SHP77 treated with DMSO at 0.1 percent for 48 hours (cell line): ENCODE measurements at places on chromosomes 5 and 9.

- no peak for DNase-seq
These were observed 90.0 kb upstream of the CTSL start for GRCh38 chr9:87635656-87636501.

DNA sequence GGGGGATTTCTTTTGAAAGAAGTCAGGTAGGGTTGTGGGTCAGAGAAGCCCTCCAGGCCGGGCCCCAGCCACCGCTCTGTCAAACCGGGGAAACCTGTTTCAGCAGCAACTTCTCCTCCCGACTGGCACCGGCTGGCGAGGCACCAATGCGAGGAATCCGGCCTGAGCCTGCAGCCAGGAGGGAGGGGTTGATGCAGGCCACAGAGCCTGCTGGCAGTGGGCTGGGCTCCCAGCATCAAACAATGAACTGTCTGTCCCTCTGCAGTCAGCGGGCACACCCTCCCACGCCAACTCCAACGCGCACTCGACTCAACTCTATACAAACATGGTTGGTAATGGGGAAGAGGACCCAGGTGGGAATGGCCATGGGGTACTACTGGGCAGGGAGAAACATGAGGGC lies 12.1 kb downstream of the PCDH1 start:
- no peak for DNase-seq

- DNase-seq, result no peak
These were observed 19.8 kb downstream of the STRBP start for GRCh38 chr9:123248630-123249029.

DNA sequence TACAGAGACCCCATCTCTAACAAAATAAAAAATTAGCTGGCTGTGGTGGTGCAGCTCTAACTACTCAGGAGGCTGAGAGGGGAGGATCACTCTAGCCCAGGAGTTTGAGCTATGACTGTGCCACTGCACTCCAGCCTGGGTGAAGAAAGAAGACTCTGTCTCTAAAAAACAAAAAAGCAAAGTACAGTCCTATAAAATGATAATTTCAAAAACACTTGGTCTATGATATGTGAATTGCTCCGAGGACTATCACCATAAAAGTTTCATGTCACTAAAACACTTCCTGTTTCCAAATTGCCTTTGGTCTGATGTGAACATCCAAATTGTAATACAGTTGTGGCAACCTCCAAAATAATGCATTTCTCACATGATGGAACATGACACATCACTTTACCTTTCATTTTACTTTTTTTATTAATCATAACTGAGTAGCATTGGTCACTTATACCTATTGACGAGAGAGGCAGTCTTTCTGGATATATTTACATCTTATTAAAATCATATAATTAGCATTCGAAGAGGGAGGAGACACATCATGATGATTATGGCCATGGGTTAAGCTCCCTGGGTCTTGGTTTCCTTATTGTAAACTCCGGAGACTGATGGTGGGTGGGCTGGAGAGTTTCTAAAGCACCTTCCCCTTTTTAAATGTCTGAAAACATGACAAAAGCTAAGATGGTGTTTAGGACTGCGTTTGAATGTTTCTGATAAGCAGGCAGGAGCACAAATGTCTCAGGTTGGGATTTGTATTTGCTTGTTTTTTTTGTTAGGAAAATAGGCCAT lies 25.8 kb upstream of the CD180 start:
- DNase-seq, result no peak

DNA sequence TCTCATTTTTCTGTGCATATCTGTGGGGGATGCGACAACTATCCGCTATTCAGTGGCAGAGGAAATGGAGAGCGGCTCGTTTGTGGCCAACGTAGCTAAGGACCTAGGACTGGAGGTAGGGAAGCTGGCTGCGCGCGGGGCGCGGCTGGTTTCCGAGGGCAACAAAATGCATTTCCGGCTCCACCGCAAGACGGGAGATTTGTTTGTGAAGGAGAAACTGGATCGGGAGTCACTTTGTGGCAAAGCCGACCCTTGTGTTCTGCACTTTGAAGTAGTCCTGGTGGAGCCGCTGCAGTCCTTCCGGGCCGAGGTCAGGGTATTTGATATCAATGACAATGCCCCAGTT lies 320 bp downstream of the PCDHB1 start:
- DNase-seq, result no peak

DNA sequence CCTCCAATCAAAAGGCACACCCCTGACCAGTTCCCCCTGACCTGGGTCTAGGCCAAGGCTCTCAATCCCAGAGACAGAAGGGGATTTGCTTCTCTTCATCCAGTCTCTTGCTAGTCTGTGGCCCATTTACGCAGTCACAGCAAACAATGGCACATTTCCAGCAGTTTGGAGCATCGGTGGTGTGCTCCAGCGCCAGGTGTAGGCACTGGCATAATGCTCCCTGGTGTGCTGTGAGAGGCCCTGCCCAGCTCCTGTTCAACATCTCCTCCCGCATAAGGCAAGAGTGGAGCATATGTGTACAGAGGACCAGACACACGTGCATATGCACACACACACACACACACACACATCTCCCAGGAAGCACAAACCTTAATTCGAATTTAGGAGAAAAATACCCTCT lies 79.5 kb upstream of the ERCC6L2 start:
- peak; percentile 86 for DNase-seq
